GM12892 (cell line): ENCODE measurements at places on chromosomes 12 and 14.

DNA sequence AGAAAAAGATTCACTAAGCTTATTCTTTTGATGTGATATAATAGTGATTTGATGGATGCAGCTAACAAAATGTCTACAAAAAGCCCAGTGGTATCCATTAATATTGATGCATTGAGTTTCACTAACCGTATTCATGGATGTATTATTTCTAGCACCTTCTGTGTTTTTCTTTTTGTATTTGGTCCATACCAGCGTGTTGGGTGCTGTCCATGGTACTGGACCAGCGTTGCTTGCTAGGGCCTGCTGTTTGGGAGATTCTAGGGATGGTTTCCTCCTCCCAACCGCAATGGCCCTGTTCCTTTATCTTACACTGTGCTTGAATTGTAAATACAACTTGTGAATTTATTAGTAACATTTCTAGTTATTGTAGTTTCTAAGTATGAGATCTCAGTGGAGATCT lies 31.7 kb downstream of the ANO4 start:
- DNase-seq = no peak

DNA sequence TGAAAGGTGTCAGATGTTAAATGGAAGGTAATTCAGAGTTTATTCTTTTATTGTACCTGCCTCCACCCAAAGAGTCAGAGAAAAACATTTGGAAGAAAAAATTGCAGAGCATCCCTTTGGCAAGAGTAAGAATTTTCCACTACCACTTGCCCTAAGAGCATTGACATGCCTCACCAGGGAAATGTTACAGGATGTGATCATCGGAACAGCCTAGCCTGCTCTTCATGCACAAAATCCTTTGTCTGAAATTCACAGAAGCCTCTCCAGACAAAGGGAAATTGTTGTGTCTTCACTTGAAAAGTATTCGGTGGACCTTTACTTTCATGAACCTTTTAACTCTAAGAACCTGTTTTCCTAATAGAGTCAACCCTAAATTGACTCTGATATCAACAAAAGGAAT lies 36.9 kb downstream of the ATP2A2 start:
- DNase-seq = no peak

GRCh38 chr12:109910969-109911348 lies 10.9 kb downstream of the TCHP start:
- no peak for DNase-seq

GRCh38 chr12:102043928-102044327 lies 17.9 kb downstream of the WASHC3 start:
- DNase-seq = no peak

- no peak for DNase-seq
These were observed 14.9 kb upstream of the MCRS1 start for GRCh38 chr12:49582850-49583249.

- no peak for DNase-seq
These were observed 39.2 kb downstream of the SAMD4A start for GRCh38 chr14:54606178-54606577.

GRCh38 chr12:52358575-52359350 lies 8.5 kb downstream of the KRT85 start:
- DNase-seq = peak; percentile 68

DNA sequence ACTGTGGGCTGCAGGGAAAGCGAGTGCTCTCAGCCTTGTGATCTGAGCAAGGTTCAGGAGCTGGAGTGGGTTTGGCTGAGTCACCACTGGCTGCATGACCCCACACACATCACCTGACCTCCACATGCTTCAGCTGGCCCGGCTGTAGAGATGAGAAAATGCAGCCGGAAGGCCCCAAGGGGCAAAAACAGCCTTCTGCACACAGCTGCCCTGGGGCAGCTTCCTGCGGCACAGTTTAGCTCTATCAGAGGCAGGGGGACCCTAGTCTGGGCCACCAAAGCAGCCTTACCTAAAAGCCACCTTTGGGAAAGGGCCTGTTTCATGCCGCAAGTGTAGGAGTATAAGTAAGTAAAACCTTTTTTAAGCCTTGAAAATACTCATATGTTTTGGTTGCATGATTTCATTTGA lies 123.3 kb downstream of the SSPN start:
- DNase-seq = no peak

DNA sequence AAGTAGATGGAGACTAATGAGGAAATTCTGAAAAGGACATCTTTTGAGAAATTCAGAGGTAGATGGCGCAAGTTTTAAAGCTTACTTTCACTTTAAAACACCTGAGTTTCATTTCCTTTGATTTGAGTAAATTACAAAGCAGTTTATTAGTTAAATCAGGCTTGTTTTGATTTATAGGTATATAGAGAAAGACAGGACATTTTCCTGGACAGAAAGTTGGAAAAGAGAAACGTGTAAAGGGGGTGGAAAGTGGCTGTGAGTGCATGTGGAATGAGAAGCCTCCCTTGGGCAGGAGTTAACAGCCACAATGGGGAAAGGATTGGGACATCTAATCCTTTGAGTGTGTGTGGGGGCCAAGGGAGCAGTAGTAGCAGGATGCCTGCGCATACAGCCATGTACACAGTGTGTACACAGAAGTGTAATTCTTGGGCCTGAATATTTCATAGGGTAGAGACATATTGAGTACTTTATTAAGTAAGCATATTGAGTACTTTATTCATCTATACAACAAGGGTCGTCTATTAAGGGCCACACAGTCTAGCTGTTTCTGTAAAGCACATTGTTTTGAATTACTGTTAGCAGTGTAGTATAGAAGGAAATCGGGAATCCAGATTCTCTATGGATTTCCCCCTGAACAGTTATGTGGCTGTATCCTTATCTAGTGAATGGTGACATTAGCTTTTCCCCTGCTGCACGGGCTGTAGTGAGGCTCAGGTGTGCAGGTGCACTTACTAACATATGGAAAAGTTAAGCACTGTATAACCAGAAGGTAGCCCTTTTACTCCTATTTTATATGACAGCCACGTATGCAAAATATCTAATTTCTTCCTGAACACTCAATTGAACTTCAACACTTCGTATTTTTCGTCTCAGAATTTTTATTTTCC lies 19.1 kb downstream of the MARK3 start:
- DNase-seq = no peak

- DNase-seq = no peak
These were observed 35.2 kb downstream of the LGR5 start for GRCh38 chr12:71474791-71475190.

DNA sequence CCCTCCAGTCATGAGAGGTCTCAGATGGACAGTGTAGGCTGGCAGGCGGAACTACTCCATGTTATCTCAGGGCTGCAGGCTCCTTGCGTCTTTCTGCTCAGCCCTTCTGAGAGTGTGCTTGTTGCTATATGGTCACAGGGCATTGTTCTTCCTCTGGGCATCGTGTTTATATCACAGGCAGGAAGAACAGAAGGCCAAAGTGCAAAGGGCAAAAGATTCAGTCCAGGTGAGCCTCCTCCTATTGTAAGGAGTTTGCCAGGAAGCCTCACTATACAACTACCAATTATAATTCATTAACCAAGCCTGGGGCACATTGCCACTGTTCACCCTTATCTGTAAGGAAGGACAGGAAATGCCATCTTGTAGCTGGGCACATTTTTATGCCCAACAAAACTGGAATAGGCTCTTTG lies 195.5 kb upstream of the KITLG start:
- no peak for DNase-seq

GRCh38 chr14:54194501-54194900 lies 202.3 kb upstream of the CDKN3 start:
- no peak for DNase-seq

- peak; percentile 46 for DNase-seq
These were observed 22.2 kb upstream of the GPR132 start for GRCh38 chr14:105087308-105087962.

DNA sequence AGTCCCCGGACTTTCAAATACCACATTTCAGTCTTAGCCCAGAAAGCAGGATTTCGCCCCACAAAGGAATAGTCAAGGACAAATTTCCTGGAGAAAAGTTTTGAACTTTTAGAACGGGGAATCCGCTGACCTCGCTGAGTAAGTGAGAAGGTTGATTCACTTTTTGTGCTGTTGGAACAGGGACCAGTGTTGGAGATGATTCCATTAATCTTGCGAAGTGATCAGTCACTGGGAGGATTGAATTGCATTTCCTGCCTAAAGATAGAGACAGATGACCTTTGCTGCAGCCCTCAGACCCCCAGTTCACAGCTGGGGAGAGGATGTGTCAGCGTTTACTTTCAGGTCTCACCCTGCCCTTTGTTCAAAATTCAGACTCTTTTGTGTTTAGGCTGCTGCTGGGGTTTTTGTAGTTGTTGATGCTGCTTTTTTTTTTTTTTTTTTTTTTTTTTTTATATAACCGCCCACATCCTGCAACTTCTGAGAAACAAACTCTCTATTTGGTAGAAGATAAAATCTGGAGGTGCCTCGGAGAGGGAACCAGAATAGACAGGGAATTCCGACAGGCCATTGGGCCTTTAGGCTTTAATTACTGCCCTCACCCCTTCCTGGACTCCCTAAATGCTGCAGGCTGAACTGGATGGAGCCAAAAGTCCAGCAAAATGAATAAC lies 9.8 kb upstream of the KDM2B start:
- peak; percentile 58 for DNase-seq

GRCh38 chr14:61154641-61155040 lies 126.5 kb downstream of the TMEM30B start:
- DNase-seq = no peak

- no peak for DNase-seq
These were observed 43.5 kb downstream of the DRAM1 start for GRCh38 chr12:101920906-101921305.

GRCh38 chr12:91417650-91418049 lies 235.0 kb upstream of the DCN start:
- DNase-seq = no peak

- DNase-seq = no peak
These were observed 41.1 kb downstream of the BMP4 start for GRCh38 chr14:53915364-53916014.

DNA sequence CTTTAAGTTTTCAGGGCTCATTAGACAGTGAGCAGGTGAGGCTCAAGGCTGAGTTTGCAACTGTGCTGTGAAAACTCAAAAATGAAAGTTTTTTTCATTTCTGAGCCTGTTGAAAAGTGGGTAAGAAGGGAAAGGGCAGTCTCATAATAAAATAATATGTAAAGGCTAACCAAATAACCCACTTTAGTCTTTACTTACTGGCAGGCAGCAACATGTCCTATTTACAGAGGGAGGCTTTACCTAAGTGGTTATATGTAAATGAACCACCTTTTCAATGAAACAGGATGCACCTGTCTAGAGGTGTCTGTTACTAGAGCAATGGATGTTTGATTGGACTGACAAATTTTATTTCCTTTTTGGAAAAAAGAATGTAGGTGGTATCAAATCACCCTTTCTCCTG lies 158.0 kb downstream of the ETV6 start:
- no peak for DNase-seq

DNA sequence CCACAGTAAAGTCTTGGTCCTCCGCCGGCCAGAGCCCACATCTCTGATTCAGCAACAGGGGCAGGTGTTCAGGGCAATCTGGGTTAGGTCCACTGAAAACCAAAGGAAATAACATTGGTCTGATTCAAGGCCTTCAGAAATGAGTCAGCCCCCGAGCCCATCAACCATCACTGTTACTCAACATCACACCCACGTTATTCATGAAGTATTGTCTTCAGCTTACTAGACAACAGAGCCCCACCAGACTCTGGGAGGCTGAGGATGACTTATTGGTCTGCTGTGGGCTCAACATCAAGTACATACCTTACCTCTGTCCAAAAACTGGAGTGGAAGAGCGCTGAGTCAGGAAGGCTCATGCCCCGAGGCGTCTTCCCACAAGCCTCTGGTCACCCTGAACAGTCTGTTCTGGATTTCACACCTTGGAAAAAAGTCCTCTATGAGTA lies 97.5 kb downstream of the ZFP36L1 start:
- DNase-seq = peak; percentile 77

DNA sequence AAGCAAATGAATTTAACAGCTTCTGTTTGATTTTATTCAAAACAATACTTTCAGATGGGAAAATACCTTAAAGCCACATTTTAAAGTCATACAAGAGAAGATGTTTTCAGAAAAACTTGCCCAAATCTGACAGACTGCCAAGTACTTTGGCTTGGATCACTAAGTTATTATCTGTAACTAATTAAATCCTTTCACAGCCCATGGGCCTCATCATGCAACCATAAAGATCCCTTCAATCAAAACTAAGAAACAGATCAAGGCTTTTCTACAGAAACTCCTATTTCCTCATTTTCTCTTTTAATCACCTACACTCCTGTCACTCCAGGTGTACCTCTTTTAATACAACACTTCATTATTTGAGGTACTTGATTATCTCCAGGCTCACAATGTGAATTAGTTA lies 28.1 kb downstream of the BLTP3B start:
- DNase-seq = no peak

GRCh38 chr12:10285919-10286318 lies 21.8 kb upstream of the KLRD1 start:
- no peak for DNase-seq

DNA sequence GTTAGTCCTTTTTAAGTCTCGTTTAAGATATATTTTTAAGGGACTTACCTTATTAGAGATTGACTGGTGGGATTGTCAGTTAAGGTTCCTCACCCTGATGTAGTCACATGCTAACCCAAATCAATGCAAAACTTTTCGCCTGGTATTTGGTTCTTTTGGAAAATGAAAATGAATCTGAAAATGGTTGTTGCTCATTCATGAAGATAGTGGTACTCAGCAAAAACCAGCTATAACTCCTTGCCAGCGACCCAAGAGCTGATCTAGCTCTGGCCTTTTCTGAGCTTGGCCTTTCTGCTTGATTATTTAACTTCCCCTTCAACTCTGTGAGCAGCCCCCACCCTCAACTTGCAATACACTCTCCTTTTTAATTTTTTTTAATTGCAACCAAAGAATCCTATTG lies 85.0 kb upstream of the GTF2A1 start:
- no peak for DNase-seq

DNA sequence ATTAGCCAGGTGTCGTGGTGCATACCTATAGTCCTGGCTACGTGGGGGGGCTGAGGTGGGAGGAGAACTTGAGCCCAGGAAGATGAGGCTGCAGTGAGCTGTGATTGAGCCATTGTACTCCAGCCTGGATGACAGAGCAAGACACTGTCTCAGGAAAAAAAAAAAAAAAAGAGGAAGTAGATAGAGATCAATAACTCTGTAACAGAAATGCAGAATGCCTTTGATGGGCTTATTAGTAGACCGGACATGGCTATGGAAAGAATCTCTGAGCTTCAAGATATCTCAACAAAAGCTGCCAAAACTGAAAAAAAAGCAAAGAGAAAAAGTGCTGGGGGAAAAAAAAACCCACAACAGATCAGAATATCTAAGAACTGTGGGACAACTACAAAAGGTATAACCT lies 37.5 kb downstream of the GPR68 start:
- no peak for DNase-seq

GRCh38 chr12:120856980-120857379 lies 47.2 kb downstream of the SPPL3 start:
- no peak for DNase-seq
